ENCODE measurements at places on chromosomes 11 and 22.

- no peak for DNase-seq
Observed at GRCh38 chr22:49894322-49895054, 23.8 kb downstream of the ALG12 start.

DNA sequence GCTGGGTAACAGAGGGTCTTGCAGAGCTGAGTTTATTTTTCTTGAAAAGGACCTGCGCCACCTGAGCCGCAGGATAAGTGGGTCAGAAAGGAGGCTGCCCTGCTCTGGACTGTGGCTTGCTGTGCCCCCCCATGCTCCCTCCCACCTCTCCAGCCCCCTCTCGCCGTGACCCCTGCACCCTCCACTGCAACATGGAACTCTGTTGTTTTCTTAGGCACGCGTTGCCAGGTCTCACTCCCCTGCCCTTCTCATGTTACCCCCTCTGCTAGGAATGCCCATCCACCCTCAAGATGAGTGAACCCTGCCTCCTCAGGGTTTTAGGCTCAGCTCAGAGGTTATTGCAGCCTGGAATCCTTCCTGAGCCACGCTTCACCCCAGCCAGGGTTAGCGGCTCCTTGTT, 10.8 kb downstream of the ETS1 start:
- DNase-seq: no peak

GRCh38 chr11:79076526-79077115, 364.2 kb downstream of the TENM4 start:
- no peak for DNase-seq

DNA sequence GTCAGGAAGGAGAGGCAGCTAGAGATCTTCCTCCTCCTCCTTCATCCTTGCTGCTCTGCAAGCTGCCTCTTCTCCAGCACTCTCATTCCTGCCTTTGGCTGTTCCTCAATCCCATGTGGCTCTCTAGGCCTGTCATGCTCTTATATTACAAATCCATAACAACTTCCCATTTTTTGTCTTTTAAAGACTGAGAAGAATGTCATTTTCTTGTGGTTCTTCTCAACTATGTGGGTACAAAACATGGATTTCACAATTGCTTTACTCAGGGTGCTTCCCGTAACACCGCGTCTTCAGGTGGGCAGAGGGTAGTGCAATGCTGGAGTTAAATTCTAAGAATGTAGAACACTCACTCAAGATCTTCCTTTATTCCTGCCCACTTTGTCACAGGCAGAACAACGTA, 6.8 kb upstream of the CAT start:
- DNase-seq: no peak

GRCh38 chr22:27409299-27409698, 392.3 kb downstream of the MN1 start:
- no peak for DNase-seq

DNA sequence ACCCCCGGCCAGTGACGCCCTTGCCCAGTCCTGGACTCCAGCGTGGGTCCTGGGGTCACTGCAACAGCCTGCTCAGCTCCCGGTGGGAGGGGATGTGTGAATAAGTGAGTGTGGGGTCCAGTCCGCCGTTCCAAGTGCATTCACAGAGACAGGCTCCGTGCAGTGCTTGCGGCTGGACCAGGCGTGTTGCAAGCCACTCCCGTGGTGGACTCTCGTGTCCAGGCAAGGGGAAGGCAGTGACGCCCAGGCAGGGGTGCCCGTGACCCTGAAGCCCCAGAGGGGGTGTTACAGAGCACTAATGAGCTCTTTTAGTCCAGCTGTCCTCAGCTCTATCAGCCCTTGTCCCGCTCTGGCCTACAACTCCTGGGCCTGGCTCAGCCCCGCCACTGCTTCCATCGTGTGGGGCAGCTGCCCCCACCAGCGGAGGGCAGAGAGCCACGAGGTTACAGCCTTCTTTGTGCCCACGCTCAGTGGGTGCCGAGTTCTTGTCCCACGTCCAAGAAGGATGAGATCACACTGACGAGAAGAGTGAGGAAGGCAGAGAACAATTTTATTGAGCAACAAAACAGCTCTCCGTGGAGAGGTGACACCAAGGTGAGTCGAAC, 1807.5 kb downstream of the LRRC4C start:
- no peak for DNase-seq

GRCh38 chr22:22810471-22810870, 77.1 kb upstream of the IGLL5 start:
- no peak for DNase-seq

- DNase-seq: no peak
Observed at GRCh38 chr22:42585096-42585495, 29.6 kb downstream of the POLDIP3 start.

GRCh38 chr11:70494559-70495350, 96.4 kb downstream of the CTTN start:
- DNase-seq: no peak

DNA sequence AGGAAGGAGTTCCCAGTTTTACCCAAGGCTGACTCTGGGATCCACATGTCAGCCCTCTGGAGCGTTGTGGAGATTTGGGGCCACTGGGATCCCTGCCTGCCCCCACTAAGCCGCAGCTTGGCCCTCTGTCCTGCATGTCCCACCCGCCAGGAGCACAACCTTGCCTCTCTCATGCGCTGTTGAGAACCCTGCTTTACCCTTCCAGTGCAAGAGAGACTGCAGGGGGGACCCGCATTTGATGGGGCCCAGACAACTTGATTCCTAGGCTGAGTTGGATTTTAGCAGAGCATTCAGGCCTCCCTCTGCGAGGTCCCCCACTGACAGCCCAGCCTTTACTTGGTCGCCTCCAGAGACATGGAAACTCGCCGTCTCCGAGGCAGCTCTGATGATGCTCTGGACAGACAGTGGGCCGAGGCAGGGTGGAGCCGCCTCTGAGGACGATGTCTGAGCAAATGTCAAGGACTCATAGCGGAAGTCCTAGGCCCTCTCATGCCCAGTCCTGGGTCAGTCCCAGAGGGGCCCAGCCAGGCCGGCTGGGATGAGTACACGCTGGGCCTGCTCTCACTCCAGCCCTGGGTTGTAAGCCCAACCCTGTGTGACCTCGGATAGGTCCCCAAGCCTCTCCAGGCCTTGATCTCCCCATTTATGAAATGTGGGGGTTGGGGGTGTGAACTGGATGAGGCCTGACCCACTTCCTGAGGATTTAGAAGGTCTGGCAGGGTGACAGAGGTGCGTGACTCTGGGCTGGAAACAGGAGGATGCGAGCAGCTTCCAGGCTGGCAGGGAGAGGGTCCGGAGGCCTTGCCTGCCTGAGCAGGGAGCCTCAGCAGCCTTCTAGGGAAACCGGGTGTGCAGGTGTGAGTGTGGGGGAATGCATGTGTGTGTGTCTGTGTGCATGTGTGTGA, 630 bp downstream of the CD5 start:
- DNase-seq: peak; percentile 43

DNA sequence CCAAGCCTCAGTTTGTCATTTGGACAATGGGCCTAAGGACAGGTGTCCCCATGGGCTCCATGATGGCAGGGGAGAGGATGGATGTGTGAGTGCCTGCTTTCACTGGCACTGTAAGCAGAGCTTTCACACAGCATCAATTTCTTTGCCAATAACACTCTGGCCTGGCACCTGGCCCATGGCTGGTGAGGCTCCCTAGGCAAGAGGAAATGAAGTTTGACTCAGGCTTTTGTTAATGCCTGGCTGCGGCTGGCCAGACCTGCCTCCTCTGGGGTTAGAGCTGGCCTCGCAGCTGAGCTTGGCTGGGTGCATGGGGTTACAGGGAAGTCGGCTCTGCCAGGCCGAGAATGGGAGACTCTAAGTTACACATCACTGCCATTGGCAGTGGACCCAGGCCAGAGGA, 30.0 kb upstream of the SEZ6L start:
- DNase-seq: no peak

GRCh38 chr11:61775606-61776554, 16.5 kb downstream of the TMEM258 start:
- no peak for DNase-seq

DNA sequence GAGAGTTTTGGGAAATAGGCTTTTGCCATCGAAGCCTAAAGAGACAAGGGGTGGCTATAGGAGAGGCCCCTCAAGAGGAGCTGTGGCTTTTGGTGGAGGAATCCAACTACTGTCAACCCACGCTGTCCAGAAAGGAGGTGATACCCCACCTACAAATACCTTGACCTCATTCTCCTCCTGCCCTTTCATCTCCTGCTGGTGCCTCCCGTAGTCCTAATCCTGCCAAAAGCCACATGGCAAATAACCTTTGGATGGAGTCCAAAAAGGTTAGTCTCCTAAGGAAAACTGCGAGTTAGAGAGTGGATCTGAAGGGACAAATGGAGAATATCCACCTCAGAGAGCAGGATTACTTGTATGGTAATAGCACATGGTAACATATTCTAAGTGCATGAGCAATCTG, 112.7 kb downstream of the PDE3B start:
- no peak for DNase-seq

DNA sequence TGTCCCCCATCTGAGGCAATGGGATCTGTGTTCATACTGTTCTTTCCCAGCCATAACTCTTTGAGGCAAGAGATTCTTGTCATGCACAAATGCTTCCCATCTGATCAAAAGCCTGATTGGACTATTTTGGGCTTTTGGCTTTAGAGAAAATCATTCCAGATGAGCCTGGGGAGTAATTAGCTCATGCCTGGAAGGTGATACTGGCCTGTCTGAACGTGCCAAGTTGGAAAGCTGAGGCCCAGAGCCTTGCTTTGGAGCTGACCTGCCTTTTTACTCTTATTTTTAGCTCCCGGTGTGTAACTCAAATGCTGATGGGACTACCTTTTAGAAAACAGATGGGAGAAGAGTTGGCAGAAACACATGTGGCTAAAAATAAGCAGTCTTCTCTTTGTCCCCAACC, 105.0 kb downstream of the DBX1 start:
- no peak for DNase-seq

DNA sequence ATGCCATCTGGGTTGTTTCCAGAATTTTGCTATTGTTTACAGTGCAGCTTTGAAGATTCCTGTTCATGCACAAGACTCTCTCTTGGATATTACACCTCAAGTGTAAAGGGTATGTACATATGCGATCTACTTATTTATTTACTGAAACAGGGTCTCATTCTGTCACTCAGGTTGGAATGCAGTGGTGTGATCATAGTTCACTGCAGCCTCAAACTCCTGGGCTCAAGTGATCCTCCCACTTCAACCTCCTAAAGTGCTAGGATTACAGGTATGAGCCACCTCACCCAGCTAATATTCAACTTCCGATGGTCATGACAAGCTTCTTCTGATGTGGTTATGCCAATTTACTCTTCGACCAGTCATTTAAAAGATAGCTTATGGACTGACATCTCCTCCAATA, 158.1 kb upstream of the PITPNB start:
- DNase-seq: no peak

DNA sequence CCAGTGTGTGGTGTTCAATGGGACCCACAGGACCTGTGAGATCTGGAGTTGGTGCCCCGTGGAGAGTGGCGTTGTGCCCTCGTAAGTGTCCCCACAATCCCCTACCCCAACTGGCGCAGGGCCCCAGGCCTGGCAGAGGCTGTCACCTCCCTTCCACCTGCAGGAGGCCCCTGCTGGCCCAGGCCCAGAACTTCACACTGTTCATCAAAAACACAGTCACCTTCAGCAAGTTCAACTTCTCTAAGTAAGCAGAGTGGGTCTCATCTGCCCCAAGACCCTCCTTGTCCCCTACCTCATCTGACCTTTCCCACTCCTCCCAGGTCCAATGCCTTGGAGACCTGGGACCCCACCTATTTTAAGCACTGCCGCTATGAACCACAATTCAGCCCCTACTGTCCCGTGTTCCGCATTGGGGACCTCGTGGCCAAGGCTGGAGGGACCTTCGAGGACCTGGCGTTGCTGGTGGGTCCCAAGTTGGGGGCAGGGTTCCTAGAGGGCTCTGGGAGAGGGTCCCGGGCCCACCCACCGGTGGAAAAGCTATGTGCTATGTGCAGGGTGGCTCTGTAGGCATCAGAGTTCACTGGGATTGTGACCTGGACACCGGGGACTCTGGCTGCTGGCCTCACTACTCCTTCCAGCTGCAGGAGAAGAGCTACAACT, 8.1 kb downstream of the P2RX6 start:
- DNase-seq: no peak

DNA sequence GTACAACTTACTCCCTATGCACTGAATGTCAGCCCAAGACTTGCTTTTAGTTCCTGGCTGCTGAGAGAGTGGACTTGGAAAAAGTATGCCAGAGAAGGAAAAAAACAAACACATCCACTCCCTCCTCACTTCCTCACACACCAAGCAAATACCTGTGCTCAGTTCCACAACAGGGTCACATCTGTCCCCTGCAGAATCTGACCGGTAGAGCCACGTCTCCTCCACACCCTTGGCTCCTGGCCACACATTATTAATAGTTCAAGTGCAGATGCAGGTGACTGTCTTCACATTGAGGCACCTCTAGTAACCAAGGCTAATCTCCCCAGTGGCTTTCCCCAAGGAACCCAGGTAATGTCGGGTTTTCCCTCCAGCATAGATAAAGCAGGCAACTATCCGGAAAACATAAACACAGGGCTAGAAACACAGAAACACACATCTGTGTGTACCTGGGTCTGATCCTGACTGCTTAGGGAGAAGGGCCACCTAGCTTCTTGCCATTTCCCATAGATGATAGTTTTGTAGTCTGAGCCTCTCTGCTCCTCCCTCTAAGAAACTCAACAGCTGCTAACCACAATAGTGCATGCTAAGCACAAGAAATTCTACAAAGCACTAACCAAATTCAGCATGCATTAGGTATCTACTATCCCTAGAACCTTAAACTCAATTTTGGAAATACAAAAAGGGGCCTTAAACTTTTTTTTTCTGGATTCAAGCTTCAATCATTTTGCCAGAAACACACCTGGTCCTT, 10.2 kb downstream of the SYTL2 start:
- DNase-seq: no peak

- DNase-seq: no peak
Observed at GRCh38 chr11:19445771-19446170, 205.0 kb upstream of the E2F8 start.

DNA sequence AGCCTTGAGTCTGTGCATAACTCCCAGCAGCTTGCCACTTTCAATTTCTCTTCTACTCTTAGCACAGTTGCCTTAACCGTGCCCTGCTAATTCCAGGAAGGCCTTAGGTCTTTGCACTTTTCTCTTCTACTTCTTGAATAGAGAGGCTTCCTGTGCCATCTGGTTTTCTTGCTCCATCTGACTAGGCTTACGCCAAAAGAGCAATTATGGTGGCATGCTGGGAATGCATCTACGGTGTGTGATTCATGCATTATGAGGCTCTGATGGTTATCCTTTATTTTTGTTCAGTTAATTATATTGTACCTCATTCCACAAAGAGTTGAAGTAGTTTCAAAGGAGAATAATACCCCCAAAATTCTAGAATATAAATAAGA, 29.4 kb downstream of the SIK2 start:
- no peak for DNase-seq

DNA sequence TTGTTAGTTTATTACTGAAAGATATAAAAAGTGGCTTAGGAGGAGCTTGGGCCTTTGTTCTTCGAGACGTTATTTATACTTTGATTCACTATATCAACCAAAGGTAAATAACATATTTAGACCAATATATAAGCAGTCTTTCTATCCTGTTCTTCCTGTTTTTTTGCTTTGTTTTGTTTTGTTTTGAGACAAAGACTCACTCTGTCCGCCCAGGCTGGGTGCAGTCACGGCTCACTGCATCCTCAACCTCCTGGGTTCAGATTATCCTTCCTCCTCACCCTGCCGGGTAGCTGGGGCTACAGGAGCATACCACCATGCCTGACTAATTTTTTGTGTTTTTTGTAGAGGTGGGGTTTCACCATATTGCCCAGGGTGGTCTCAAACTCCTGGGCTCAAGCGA, 66.8 kb downstream of the ATM start:
- no peak for DNase-seq

GRCh38 chr11:125281831-125282595, 117.5 kb downstream of the PKNOX2 start:
- DNase-seq: no peak

Measured in stimulated activated CD4-positive, alpha-beta T cell treated with anti-CD3 and anti-CD28 coated beads, Interleukin-2, amount 100 ng/mL, for 24 hours (primary cell).